Right renal pelvis (tissue), 4 donors: ENCODE measurements at places on chromosomes 12 and 14.

- no peak for DNase-seq
These were observed 28.3 kb downstream of the DEGS2 start for GRCh38 chr14:100131181-100131580.

DNA sequence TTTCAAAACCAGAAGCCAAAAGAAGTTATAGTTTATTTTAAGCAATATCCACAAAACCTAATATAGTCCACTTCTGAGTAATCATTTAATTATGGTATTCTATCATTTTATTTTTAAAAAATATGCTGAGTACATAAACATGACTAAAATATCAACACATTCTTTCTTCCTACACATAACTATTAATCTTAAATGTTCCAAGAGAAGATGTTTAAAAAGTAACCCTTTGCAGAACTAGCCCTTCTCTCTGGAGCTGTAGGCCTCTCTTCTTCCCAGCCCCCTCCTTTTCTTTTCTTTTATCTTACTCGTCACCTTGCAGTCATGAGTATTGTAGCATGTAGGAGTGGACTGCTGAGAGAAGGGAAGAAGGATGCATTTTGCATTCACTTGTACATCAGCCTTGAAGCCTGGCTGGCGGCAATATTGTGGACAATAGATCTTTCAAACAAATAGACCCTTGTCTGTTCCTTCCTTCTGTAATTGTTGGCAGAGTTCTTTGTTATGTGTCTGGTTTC, 941.9 kb downstream of the NRXN3 start:
- no peak for DNase-seq

- no peak for DNase-seq
These were observed 3.5 kb downstream of the GCN1 start for GRCh38 chr12:120190985-120191480.

GRCh38 chr12:31496257-31496656, 94.7 kb downstream of the DENND5B start:
- no peak for DNase-seq

- no peak for DNase-seq
These were observed 2.8 kb downstream of the PIANP start for GRCh38 chr12:6697584-6698351.

GRCh38 chr12:89674326-89674942, 34.2 kb downstream of the ATP2B1 start:
- no peak for DNase-seq

- no peak for DNase-seq
These were observed 56.9 kb upstream of the TCL1A start for GRCh38 chr14:95770777-95771176.

GRCh38 chr12:53978477-53979356, 4.0 kb upstream of the HOTAIR start:
- no peak for DNase-seq

GRCh38 chr12:617304-617915, 45.8 kb downstream of the NINJ2 start:
- DNase-seq, result no peak

DNA sequence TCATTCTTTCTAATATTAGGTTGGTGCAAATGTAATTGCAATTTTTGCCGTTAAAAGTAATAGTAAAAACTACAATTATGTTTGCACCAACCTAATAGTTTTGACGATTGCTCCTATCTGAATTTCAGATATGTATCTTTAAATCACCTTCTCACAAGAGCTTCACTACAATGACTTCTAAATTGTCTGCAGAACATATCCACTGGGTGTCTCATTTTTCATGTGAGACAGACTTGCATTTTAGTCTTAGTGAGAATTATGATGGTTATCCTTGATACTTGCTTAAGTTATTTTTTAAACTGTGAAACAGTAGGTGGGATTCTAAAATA, 84.6 kb downstream of the ITPR2 start:
- DNase-seq, result no peak

DNA sequence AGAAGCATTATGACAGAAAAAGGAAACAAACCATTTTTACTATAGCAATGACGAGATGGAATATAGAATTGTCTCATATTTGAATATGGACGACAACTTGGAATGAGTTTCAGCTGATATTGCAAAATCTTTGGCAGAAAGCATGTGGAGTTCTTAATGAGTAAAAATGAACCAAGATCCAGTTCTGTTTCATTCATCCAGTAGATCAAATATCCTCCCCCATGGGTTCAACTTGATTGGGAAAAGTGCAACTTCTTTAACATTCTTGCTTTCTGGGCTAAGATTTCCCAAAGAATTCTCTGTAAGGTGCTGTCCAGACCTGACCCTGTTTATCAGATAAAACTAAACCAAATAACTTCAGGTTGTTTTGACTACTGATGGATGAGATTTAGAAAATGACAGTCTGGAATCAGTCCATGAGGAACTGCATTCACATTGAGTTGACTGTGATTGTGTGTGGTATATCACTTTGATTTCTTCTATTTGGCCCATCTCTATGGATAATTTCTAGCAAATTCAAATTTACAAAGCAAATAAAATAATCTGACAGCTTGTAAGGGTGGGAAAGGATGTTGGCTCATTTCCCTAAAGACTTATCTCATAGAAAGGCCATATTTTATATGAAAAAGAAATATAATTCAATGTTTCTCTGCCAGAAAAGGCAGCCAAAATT, 267.4 kb downstream of the ADAMTS20 start:
- no peak for DNase-seq

GRCh38 chr14:55451950-55452349, 11.5 kb upstream of the TBPL2 start:
- no peak for DNase-seq

- DNase-seq, result no peak
These were observed 31.3 kb downstream of the PRKD1 start for GRCh38 chr14:29896354-29896821.
